ENCODE measurements at places on chromosomes 7 and 10.

GRCh38 chr7:157309988-157310668, 26.7 kb upstream of the DNAJB6 start:
- peak; percentile 85 for DNase-seq

- no peak for DNase-seq
These were observed 30.1 kb upstream of the GLCCI1 start for GRCh38 chr7:7938471-7938870.

GRCh38 chr7:38168890-38169570, 9.0 kb upstream of the STARD3NL start:
- no peak for DNase-seq

DNA sequence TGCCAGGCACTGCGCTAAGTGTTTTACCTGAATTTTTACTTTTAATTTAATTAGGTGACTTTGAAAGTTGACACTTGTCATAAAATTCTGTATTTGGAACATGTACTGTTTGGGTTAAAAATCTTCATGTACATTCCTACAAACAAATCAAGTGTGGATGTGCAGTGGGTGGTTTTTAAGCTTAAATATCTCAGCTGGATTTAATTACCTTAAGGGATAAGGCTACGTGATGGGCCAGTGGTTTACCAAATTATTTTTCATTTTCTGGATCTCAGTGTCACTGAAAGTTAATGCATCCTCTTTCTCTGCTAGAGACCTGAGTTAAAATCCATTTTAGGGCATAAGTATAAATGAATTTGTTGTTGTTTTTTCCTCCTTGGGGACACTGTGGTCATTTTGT, 51.1 kb downstream of the EXOC4 start:
- no peak for DNase-seq

- DNase-seq: no peak
These were observed 124.8 kb upstream of the CCDC6 start for GRCh38 chr10:60031183-60031582.

- no peak for DNase-seq
These were observed 140.4 kb upstream of the MAGI2 start for GRCh38 chr7:79593866-79594301.

GRCh38 chr10:11959966-11960365, 82.6 kb downstream of the UPF2 start:
- no peak for DNase-seq

DNA sequence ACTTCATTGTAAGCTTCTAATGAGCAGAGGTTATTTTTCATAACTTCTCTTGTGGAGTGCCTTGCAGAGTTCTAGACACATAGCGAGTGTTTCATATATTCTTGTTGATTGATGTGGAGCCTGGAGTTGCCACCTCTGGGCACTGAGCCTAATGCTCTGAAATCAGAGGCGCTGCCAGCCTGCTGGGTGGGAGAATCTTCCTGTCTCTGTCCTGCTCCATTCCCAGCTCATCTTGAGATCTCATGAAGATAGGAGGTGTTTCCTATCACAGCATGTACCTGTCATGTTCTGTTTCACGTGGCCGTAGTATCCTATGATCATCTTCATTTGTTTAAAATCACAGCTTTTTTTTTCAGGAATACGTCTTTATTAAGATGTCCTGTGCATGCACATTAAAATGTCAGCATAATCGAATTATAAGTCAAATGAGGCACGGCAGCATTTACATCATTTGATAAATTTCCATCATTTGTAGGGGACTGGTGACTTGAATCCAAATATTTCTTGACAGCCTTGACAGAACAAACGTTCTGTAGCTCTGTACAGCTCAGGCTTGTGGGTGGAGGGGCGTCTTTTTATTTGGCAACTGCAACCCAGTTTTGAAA, 393.0 kb downstream of the PHTF2 start:
- DNase-seq: no peak

- DNase-seq: peak; percentile 60
These were observed 22.8 kb upstream of the ADAMTS14 start for GRCh38 chr10:70649526-70649925.

- peak; percentile 56 for DNase-seq
These were observed 68.3 kb upstream of the MGMT start for GRCh38 chr10:129398711-129399141.

GRCh38 chr10:28463141-28463540, 69.8 kb upstream of the WAC start:
- DNase-seq: no peak

- DNase-seq: no peak
These were observed 161.5 kb downstream of the GPR158 start for GRCh38 chr10:25336330-25336729.

- DNase-seq: no peak
These were observed 59.7 kb upstream of the LAMB4 start for GRCh38 chr7:108189733-108190388.

- DNase-seq: no peak
These were observed 376.9 kb upstream of the LRGUK start for GRCh38 chr7:133750287-133750686.

DNA sequence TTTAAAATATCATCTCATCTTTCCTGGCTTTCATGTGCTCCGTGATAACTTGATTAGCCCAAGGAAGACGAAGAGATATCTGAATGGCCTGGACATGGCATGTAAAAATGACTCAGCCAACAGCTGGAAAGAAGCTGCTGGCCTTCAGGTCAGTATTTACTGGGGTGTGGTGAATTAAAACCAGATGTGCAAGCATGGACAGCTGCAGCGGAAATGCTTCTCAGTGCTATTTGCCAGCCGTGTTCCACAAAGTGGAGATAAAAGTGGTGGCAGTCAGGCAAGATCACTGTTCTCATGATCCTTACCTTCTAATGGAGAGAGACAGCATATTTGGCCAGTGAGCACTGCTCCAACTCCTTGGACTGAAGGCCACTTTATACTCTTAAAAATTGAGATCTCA, 203.1 kb upstream of the VSTM2A start:
- DNase-seq: peak; percentile 26

DNA sequence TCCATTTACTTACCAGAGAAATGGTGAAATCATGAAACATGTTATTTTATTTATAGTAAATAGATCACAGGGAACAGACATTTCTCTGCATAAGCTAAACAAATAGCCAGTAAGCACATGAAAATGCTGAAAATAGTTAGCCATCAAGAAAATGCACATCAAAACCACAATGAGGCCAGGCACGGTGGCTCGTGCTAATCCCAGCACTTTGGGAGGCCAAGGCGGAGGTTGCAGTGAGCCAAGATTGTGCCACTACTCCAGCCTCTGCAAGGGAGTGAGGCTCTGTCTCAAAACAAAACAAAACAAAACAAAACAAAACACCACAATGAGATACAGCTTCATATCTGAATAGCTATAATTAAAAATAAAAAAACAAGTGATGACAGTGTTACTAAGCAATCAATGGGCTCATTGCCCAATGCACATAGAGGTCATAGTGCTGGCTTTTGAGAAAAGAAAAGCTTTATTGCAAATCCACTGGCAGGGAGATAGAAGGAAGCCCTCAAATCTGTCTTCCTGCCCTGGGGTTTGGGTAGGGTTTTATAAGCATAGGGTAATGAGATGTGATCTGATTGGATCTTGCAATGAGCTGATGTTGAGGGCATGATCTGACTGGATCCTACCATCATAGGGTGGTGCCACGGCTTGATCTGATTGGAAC, 16.2 kb downstream of the CSTF2T start:
- peak; percentile 2 for DNase-seq

GRCh38 chr10:70756700-70757360, 28.3 kb downstream of the TBATA start:
- DNase-seq: peak; percentile 39

- DNase-seq: no peak
These were observed 2.5 kb downstream of the JCAD start for GRCh38 chr10:30056767-30057355.

DNA sequence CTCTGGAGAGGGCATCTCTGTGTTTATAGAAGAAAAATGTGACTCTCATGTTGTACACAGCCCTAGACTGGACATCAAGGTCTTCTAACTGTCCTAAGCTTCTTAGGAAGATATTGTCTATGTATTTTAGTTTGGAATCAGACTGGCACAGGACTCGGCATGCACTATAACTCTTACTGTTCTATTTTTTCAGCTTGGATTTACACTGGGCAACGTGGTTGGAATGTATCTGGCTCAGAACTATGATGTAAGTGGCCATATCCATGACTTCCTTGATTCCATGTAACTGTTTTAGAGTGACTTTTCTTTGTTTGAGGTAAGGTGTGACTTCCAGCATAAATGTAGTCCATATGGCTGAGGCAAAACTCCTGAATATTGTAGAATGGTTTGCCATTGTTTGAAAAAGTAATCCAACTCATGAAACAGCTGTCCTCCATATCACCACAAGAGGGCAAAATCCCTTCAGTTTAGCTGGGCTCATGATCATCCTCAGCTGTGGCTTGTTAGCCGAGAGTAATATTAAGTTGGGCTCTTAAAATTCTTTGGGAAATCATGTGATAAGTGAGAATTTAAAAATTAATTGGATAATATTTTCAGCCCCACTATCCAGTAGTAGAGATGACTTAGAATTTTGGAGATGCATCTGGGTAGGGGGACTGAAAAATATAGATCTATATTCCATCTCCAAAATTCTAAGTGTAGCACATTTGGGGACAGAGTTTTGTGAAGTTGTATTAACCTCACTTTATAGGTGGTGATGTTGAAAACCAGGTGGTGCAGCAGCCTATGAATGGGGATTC, 10.4 kb downstream of the STMP1 start:
- peak; percentile 87 for DNase-seq

DNA sequence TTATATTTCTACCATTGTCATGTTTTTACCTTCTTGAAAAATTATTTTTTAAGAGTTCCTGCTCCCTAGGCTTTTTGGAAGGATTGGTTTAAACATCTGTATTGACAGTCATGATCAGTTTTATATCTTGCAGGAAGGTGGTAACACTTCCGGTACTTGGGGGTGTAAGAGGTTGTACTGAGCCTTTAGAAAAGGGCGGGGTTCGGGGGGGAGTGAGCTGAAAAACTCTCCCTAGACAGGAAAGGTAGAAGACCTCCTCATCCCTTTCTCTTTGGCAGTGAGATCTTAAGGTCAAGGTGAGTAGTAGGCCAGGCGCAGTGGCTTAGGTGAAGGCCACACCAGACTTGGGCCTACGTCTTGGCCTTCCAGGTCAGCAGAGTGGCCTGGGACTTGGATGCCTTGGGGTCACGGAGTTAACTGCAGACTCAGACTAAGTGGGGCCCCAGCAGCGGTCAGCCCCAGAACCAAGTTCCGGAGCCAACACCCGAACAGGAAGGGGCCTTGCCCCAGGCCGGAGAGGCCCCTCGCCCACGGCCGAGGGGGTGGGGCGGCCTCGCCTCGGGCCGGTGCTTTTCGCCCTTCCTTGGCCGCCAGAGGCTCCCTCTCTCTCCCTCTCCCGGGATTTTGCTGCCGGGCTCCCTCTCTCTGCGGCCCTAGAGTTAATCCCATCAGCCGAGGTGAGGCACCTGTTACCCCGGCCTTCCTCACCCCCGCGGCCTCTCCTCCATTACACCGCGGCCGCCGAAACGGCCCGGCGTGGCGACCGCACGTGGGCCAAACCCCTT, at the start of gene PPP1R9A:
PPP1R9A (plus strand) TSS at position 569 of the 785 bp plus-strand sequence. CDS start 2,520 bp downstream, outside the sequence.
- DNase-seq: peak; percentile 17

- DNase-seq: peak; percentile 93
These were observed 558.2 kb upstream of the PFKP start for GRCh38 chr10:2509081-2509531.

DNA sequence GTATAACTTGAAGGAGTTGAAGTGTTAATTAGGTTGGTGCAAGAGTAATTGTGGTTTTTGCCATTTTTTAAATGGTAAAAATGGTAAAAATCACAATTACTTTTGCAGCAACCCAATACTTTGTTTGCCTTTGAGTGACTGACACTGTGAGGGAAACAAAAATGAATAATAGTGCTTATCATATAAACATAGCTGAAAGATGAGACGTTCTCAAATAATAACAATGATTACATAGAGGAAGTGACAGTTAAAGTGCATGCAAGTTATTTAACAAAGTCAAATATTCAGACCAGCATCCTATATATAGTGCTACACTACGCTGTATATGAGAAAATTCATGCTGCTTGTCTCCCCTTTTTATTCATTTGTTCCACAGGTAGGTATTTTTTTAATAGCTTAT, 4.7 kb upstream of the HBP1 start:
- DNase-seq: no peak

DNA sequence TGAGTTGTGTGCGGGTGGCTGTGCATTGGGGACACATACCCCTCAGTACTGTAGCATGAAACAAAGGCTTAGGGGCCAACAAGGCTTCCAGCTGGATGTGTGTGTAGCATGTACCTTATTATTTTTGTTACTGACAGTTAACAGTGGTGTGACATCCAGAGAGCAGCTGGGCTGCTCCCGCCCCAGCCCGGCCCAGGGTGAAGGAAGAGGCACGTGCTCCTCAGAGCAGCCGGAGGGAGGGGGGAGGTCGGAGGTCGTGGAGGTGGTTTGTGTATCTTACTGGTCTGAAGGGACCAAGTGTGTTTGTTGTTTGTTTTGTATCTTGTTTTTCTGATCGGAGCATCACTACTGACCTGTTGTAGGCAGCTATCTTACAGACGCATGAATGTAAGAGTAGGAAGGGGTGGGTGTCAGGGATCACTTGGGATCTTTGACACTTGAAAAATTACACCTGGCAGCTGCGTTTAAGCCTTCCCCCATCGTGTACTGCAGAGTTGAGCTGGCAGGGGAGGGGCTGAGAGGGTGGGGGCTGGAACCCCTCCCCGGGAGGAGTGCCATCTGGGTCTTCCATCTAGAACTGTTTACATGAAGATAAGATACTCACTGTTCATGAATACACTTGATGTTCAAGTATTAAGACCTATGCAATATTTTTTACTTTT, 1.8 kb downstream of the DDIT4 start:
- DNase-seq: no peak

- no peak for DNase-seq
These were observed 434.9 kb upstream of the KLF6 start for GRCh38 chr10:4219901-4220300.

GRCh38 chr7:64640504-64640903, 25.4 kb upstream of the ZNF107 start:
- DNase-seq: no peak

GRCh38 chr7:80819503-80819902, 99.3 kb downstream of the SEMA3C start:
- DNase-seq: no peak

DNA sequence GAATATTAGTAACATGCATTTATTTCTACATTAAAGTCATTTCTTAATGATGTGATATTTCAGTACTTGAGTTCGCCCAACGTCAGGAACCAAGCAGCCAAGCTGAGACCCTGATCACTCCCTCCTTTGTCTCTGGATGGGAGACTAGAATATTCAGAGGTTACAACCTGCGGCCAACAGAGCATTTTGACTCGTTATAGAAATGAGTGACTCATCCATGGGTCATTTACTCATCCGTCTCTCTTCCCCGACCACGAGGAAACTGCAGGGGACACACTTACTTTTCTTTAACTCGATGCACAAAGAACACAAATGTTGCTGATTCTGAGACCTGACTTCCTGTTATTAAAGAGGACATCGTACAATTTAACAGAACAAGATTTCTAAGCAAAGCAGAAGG, 343.3 kb downstream of the FRMD4A start:
- DNase-seq: peak; percentile 88
